Thoracic aorta (tissue), 2 donors: ENCODE measurements at places on chromosomes 5 and 9. TPM values are rescaled to one million over a fixed set of nuclear protein-coding genes. Genes with fewer than 3 reads are reported as not detected.

DNA sequence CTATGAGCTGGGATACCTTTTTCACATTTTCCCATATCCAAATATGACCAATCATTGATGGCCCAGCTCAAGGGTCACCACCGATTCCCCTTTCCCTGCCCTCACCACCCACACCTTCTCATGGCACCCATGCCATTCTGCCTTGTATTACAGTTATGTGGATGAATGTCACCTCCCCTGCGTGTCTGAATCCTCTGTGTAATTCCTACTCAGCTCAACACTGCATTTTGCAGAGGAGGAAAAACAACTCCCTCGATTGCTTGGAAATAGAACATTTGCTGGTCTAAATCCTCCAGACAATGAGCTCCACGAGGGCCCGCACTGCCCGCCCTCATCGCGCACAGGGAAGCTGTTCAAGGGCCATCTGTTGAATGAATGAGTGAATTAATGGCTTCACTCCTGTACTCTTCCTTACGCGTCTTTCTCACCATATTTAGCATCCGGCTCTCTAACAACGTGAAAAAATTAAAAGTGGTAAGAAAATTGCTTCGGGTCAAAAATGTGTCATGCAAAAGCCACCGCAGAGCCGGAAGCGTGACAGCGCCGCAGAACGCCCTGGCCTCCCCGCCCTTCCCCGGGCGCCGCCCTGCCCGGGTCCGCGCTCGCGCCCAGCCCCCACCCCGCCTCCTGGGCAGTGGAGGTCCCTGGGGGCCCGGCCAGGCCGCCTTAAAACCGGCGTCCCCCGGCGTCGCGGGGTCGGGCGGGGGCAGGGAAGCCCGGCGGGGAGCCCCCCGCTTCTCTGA, 704 bp downstream of the SUSD1 start:
- no peaks in the 10 kb centered on the region for H3K36me3 ChIP-seq
- H3K27me3 ChIP-seq: no peaks in the 10 kb centered on the region
- H3K4me3 ChIP-seq: peak overlapping the region; percentile 89
- no peak for DNase-seq

DNA sequence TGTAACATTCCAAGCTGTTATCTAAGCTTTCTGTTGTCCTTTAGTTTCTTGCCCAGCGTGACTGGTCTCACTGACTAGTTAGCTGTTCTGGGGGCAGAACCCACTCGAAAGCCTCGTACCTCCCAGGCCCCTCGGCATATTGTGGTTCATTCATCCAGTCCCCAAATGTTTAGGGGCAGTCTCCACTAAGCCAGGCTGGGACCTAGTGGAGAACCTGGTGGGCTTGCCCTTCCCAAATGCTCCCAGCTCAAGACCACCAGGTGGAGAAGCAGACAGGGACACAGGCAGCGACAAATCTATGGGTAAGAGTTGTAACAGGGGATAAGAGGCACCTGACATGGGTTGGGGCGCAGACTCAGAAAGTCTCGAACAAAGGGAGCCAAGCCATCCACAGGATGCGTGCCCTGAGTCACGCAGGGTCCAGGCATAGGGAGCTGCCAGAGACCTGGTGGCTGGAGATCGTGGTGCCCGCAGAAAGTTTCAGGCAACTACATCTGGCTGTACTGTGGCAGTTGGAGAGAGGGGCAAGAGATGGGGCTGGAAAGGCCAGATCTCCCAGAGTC, 851 bp upstream of the EEIG1 start:
- H3K4me3 ChIP-seq: peak overlapping the region; percentile 95
- H3K27ac ChIP-seq: peak overlapping the region; percentile 92
- no peak for DNase-seq
- H3K27me3 ChIP-seq: no peaks in the 10 kb centered on the region
- peaks cover 40% of the 10 kb centered on the region for H3K4me1 ChIP-seq

- no peaks in the 10 kb centered on the region for H3K27me3 ChIP-seq
- peaks cover 26% of the 10 kb centered on the region for H3K4me1 ChIP-seq
Observed at GRCh38 chr5:158873104-158873503, 226.6 kb downstream of the EBF1 start.

- DNase-seq: no peak
- H3K4me1 ChIP-seq: no peaks in the 10 kb centered on the region
- H3K27me3 ChIP-seq: no peaks in the 10 kb centered on the region
- no peaks in the 10 kb centered on the region for H3K36me3 ChIP-seq
- no peak overlapping the region for H3K4me3 ChIP-seq
Observed at GRCh38 chr5:5511904-5512416, 89.5 kb downstream of the ICE1 start.

- peaks cover 46% of the 10 kb centered on the region for H3K4me1 ChIP-seq
- no peaks in the 10 kb centered on the region for H3K36me3 ChIP-seq
- peak overlapping the region; percentile 61 for H3K27ac ChIP-seq
- DNase-seq: no peak
- no peaks in the 10 kb centered on the region for H3K27me3 ChIP-seq
Observed at GRCh38 chr9:133134388-133135145, 13.5 kb upstream of the RALGDS start.

- no peak overlapping the region for H3K4me3 ChIP-seq
- H3K4me1 ChIP-seq: no peaks in the 10 kb centered on the region
- H3K27ac ChIP-seq: no peak overlapping the region
- peaks cover 23% of the 10 kb centered on the region for H3K36me3 ChIP-seq
- H3K27me3 ChIP-seq: no peaks in the 10 kb centered on the region
- DNase-seq: no peak
Observed at GRCh38 chr5:177327539-177328522, 16.1 kb upstream of the MXD3 start.

GRCh38 chr9:16642421-16643109, 227.9 kb downstream of the BNC2 start:
- no peak overlapping the region for H3K4me3 ChIP-seq

DNA sequence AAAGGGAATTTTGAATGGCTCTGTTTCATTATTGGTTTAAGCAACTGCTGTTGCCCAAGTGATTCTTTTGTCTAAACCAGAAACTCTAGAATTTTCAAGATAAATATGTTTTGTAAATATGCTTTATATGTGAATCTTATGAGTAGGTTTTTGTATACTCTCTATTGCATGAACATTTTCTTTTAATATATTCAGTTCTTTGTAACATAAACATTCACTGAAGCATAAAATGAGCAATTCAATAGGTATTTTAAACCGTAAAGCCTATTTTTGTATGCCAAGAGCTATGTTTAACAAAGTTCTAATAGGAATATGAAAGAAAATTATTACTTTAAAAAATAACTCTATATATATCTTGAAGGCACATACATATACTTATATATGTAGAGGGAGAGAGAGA, 293.1 kb downstream of the PSAT1 start:
- H3K27me3 ChIP-seq: no peaks in the 10 kb centered on the region
- DNase-seq: no peak
- no peaks in the 10 kb centered on the region for H3K36me3 ChIP-seq
- H3K4me3 ChIP-seq: no peak overlapping the region

- H3K27ac ChIP-seq: no peak overlapping the region
- no peaks in the 10 kb centered on the region for H3K4me1 ChIP-seq
- H3K27me3 ChIP-seq: no peaks in the 10 kb centered on the region
- peak; percentile 21 for DNase-seq
- H3K4me3 ChIP-seq: peak overlapping the region; percentile 58
- H3K36me3 ChIP-seq: no peaks in the 10 kb centered on the region
Observed at GRCh38 chr9:78439190-78439865, 142.4 kb downstream of the PSAT1 start.

DNA sequence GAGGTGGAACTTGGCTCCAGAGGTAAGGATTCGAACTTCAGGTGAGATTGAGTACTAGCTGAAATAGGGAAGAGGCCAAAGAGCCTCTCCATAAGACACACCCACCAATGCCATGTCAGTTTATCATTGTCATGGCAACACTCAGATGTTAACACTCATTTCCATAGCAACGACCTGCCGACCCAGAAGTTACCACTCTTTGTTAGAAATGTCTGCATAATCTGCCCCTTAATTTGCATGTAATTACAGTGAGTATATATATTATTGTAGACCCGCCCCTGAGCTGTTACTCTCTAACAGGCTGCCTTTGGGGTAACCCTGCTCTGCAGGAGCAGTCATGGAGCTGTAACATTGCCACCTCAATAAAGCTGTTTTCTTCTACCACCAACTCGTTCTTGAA, 10.2 kb upstream of the NTRK2 start:
- H3K27ac ChIP-seq: no peak overlapping the region
- H3K27me3 ChIP-seq: no peaks in the 10 kb centered on the region
- H3K36me3 ChIP-seq: no peaks in the 10 kb centered on the region

DNA sequence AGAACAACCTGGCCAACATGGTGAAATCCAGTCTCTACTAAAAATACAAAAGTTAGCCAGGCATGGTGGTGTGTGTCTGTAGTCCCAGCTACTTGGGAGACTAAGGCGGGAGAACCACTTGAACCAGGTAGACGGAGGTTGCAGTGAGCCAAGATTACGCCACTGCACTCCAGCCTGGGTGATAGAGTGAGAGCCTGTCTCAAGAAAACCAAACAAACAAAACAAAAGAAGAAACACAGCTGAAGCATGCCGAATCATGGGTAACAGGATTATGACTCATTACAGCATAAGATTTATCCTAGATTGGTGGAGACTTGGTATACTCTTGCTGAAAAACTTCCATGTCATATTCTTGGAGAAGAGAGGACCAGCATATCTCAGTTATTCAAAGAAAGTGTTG, 236.7 kb upstream of the CCNH start:
- no peak overlapping the region for H3K27ac ChIP-seq
- H3K4me1 ChIP-seq: no peaks in the 10 kb centered on the region
- no peaks in the 10 kb centered on the region for H3K36me3 ChIP-seq
- no peak for DNase-seq

DNA sequence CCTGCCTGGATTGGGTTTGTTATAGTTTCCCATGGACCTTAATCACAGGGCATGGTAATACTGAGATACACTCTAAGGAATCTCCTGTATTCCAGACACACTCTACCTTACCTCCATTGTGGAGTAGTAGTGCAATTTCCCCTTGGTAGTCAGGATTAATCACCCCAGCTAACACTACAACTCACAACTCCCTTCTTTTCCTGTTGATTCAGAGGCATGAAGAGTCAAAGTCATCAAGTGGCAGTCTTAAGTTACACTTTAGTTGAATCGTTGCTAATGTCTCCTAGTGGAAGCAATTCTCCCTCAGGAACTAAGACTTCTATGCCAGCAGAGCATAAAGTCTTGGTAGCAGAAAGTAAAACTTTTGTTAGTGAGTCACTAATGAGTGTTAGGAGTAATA, 122.7 kb upstream of the APC start:
- H3K27ac ChIP-seq: no peak overlapping the region
- H3K4me1 ChIP-seq: no peaks in the 10 kb centered on the region
- H3K4me3 ChIP-seq: no peak overlapping the region
- no peak for DNase-seq
- no peaks in the 10 kb centered on the region for H3K36me3 ChIP-seq

- no peaks in the 10 kb centered on the region for H3K36me3 ChIP-seq
- no peaks in the 10 kb centered on the region for H3K27me3 ChIP-seq
- H3K4me1 ChIP-seq: no peaks in the 10 kb centered on the region
- H3K27ac ChIP-seq: no peak overlapping the region
- no peak overlapping the region for H3K4me3 ChIP-seq
- no peak for DNase-seq
Observed at GRCh38 chr5:2289380-2289779, 406.7 kb upstream of the IRX4 start.

GRCh38 chr5:14669975-14670374, 5.5 kb downstream of the OTULIN start:
- no peaks in the 10 kb centered on the region for H3K36me3 ChIP-seq
- H3K4me1 ChIP-seq: peaks cover 40% of the 10 kb centered on the region
- no peak overlapping the region for H3K4me3 ChIP-seq
- no peaks in the 10 kb centered on the region for H3K27me3 ChIP-seq
- DNase-seq: no peak

GRCh38 chr5:28967848-28968247, 1929.5 kb upstream of the CDH9 start:
- H3K4me3 ChIP-seq: no peak overlapping the region
- no peak overlapping the region for H3K27ac ChIP-seq
- DNase-seq: no peak
- H3K4me1 ChIP-seq: no peaks in the 10 kb centered on the region
- no peaks in the 10 kb centered on the region for H3K36me3 ChIP-seq

DNA sequence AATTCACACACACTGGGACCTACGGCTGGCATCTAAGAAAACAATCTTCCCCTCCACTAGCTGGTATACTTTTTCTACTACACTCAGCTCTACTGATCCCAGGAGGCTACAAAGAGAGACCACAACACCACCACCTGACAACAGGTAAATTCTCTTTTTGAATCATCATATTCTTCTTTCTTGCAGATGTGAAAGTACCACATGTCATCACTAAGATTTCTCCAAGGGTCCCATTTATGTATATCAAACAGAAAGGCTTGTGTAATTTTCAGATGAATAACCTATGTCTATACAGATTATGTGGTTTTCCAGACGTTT, 25.1 kb downstream of the PUM3 start:
- H3K4me1 ChIP-seq: peaks cover 36% of the 10 kb centered on the region
- peak overlapping the region; percentile 94 for H3K27ac ChIP-seq
- no peak for DNase-seq
- H3K4me3 ChIP-seq: no peak overlapping the region
- H3K27me3 ChIP-seq: no peaks in the 10 kb centered on the region

DNA sequence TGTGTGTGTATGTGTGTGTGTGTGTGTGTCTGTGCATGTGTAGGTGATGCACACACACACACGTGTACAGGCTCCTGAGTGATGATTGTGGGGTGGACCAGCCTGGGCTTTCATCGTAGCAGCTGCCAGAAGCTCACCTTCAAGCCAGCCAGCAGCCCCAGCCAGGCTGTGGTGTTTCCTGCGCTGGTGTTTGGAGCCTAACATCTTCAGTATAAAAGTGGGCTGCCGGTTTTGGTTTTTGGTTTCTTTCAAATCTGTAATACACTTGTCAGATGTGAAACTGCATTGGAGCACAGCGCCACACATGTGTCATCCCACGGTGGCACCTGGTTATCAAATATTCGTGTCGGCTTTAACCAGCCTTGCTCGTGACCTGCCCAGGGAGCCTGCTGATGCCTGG, 114.2 kb downstream of the OLFM1 start:
- no peaks in the 10 kb centered on the region for H3K36me3 ChIP-seq
- no peaks in the 10 kb centered on the region for H3K27me3 ChIP-seq
- no peak overlapping the region for H3K4me3 ChIP-seq
- no peaks in the 10 kb centered on the region for H3K4me1 ChIP-seq

- no peaks in the 10 kb centered on the region for H3K27me3 ChIP-seq
- no peaks in the 10 kb centered on the region for H3K36me3 ChIP-seq
- DNase-seq: no peak
Observed at GRCh38 chr9:764105-764524, 77.4 kb upstream of the DMRT1 start.

DNA sequence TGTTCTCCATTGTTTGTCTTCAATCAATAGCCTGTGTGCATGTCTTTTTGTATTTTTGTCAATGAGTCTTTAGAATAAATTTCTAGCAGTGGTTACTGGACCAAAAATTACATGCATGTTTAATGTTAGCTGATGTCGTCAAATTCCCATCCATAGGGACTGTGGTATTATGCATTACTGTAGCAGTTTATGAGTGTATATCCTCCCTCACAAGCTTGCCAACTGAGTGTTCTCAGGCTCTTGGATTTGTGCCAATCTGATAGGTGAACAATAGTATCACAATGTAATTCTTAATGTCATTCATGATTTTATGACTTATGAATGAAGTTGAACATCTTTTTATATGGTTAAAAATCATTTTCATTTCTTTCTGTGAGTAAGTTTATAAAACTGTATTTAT, 13.0 kb downstream of the SNX24 start:
- H3K27me3 ChIP-seq: no peaks in the 10 kb centered on the region
- H3K36me3 ChIP-seq: no peaks in the 10 kb centered on the region
- no peaks in the 10 kb centered on the region for H3K4me1 ChIP-seq
- no peak overlapping the region for H3K4me3 ChIP-seq

BRD8 gene
- total RNA-seq: 71.7 TPM

PCDHGB3 gene
- total RNA-seq: 11.2 TPM

HDAC3 gene
- 53.5 TPM for total RNA-seq

GABRP gene
- total RNA-seq: not detected

MYORG gene
- total RNA-seq: 7.4 TPM

CCNO gene
- 0.95 TPM for total RNA-seq

SLC6A7 gene
- not detected for total RNA-seq
